ENCODE measurements at places on chromosomes 1 and 21.

GRCh38 chr1:26689504-26689903, 6.3 kb upstream of the ARID1A start:
- no peak for DNase-seq

- DNase-seq = no peak
These were observed 128.1 kb upstream of the CTTNBP2NL start for GRCh38 chr1:112267929-112268328.

DNA sequence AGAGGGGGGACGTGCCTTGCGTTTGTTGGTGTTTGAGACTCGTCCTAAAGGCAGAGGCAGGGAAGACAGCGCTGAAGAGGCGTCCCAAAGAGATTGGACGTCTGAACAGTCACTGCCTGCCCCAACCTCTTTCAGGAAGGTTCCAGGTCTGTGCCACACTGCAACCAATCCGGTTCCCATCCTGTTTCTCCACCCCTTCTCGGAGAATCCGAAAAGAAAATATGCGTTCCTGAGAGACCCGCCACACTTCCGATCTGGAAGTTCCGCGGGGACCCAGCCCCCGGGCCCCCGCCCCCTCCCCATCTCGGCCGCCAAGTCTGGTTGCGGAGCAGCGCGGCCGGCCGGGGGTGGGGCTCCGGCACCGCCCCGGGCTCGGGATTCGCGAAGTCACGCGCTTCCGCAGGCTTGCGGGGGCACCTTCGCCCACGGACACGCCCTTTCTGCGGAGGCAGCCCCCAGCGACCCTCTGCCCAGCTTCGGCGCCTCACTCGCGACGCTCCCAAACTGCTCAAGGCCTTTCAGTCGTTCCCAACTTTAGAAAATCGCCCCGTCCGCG, 124.5 kb upstream of the DPYD start:
- peak; percentile 25 for DNase-seq

GRCh38 chr1:41461790-41462679, 22.4 kb downstream of the EDN2 start:
- DNase-seq = no peak

- DNase-seq = peak; percentile 87
These were observed 94.8 kb upstream of the SGIP1 start for GRCh38 chr1:66439031-66439740.

DNA sequence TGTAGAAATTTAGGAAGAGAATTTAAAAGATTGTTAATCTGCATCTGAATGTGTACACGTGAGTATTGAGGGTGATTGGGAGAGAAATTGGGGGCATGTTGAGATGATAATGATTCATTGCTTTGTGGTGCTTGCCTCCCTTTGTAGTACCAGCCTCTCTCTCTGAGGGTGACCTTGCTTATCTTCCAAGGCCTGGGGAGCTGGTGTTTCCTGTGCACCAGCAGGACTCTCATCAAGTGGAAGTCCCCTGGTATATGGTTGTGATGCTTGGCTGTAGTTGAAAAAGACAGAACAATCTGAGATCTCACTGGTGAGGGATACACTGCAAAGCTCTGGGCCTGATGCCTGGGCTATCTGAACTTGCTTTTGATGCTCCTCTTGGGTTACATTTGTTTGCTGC, 4.0 kb downstream of the TCHHL1 start:
- peak; percentile 82 for DNase-seq

DNA sequence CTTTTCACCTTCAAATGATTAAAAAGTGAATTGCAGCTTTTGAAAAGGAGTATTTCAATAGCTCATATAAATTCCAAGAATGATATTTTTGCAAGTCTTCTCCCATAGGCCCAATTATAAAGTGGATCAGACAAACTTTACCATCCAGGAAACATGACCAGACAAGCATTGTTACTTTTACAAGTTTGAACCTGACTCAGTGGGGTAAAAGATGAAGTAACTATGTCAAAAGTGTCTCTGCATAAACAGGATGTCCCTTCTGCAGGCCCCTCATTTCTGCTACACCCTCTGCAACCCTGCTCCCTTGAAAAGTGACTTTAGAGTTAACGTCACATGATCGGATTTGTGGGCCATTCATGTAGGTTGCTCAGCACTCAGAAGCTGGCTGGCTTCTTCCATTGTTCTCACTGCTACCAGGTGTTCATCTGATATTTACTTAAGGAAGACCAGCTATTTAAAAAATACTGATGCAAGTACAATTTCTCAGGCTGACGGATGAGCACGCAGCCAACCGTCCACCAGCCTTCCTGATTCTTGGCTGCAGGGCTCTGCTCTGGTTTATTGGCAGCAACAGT, 32.3 kb downstream of the URB1 start:
- no peak for DNase-seq

DNA sequence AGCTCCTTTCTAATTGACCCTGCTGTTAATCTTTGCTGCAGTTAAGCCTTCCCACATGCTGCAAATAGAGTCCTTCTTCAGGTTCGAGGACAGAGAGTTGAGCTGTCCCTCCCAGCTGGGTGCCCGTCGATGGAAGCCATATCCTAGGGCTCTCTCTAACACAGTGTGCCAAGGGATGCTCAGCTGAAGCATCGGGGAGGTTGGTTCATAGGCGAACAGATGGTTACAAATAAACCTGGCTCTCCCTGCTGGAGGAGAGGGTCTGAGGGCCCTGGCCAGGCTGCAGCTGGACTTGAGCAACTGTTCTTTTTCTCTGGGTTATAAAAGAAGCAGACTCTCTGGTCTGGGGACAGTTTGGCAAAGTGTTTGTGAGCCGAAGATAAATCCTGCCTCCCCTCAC, 120.3 kb upstream of the C8B start:
- no peak for DNase-seq

DNA sequence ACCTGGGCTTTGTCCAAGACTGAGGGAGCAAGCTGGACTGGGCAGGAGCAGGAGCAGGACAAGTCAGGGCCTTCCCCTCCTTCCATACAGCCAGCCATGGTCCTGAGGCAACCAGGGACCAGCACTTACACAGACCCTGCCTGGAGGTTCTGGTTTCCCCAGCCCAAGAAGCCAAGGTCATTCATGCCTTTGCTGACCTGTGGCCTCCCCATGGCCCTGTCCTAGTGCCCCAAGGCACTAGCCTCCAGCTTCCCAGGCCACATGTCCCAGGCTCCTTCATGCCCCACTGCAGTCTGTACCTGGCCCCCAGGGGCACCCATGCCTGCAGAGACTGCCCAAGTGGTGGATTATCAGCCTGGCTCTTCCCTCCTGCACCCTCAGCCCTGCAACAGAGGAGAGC, 243.9 kb downstream of the TOMM20 start:
- no peak for DNase-seq

DNA sequence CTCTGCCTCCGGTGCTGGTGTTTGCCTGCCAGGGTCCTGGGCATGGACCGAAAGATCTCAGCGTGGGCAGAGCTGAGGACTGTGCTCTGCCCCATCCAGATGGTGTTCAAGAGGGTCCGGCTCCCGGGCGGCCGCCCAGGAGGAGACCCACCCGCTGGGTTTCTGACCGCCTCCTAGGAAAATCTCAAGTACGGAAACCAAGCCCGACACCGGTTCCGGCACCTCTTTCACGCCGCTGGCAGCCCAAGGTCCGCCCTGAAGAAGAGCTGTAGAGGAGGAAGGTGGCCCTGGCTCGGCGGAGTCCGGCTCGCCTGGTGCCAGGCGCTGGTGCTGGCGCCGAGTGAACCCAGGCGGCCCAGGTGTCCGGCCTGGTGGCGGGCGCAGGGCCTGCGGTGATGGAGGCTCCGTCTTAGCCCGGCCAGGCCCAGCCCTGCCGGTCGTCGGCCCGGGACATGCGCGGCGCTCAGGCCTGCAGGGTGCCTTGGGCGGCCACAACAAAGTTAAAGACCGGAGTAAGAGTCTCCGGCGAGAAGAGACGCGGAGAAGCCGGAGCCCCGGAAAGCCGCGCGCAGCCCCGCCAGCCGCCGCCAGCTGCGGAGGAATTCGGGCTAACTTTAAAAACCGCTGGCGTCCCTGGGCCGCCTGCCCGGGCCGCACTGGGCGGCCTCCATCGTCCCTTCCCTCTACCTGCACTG, 1.5 kb downstream of the GRIK3 start:
- DNase-seq = no peak

GRCh38 chr1:143694085-143694484, 277.7 kb downstream of the FAM72C start:
- no peak for DNase-seq

DNA sequence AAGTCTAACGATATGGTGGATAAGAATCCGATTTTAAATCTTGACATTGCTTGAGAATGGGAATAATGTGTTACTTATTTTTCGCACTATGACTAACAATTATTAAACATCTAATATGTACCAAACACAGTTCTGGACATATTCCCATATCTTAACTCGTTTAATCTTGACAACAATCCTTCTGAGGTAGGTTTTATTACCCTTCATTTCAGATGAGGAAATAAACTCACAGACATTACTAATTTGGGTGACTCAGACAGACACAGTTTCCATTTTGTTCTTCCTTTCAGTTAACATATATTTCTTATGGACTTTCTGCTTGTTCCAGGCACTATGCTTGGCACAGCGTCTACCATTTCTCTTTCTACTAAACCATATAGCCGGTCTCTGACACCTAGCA, 244.8 kb downstream of the SMYD3 start:
- DNase-seq = no peak

GRCh38 chr21:46017695-46018094, 36.1 kb downstream of the COL6A1 start:
- no peak for DNase-seq

GRCh38 chr1:214469290-214469689, 82.1 kb downstream of the PTPN14 start:
- no peak for DNase-seq

DNA sequence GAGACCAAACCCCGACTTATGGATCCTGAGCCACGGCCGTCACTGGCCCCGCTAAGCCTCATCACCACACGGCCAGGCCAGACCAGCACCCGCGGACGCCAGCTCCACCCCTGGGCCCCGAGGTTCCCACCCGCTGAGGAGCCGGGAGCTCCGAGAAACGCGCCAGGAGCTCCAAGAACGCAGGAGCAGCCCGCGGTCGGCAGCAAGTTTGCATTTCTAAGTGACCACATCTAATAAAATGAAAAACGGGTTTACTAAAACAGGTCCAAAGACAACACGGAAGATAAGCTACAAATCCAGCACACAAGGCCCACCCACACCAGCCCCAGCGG, 8.1 kb upstream of the C1QTNF12 start:
- DNase-seq = no peak

GRCh38 chr21:35399706-35400105, 350.6 kb upstream of the RUNX1 start:
- no peak for DNase-seq

GRCh38 chr1:88648706-88649105, 35.4 kb upstream of the PKN2 start:
- no peak for DNase-seq

GRCh38 chr1:58746757-58747156, 37.1 kb downstream of the JUN start:
- no peak for DNase-seq

DNA sequence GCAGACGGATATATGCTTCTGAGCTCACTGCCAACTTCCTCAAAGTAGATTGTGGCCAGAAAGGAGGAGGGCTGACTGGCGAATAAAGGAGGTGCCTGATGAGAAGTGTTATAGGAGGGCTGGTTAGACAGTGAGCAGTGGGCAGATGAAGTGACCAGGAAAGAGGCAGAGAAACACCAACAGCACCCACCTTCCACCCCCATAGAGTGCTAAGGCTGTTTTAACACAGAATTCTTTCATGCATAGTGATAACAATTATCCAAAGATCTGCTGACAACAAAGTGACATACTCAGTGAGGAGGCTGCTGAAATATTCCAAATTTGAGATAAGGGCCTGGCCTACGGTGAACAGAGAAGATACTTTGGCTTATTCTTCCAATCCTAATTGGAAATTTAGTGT, 21.2 kb upstream of the MTR start:
- peak; percentile 50 for DNase-seq

- DNase-seq = peak; percentile 64
These were observed 37.4 kb downstream of the AGPAT3 start for GRCh38 chr21:43902441-43902840.

- DNase-seq = peak; percentile 92
These were observed 1.3 kb downstream of the POU2F1 start for GRCh38 chr1:167221738-167222610.

GRCh38 chr21:28624626-28625025, 368.1 kb downstream of the LTN1 start:
- DNase-seq = no peak

- peak; percentile 52 for DNase-seq
These were observed 43.1 kb downstream of the SCP2 start for GRCh38 chr1:52970149-52970548.

DNA sequence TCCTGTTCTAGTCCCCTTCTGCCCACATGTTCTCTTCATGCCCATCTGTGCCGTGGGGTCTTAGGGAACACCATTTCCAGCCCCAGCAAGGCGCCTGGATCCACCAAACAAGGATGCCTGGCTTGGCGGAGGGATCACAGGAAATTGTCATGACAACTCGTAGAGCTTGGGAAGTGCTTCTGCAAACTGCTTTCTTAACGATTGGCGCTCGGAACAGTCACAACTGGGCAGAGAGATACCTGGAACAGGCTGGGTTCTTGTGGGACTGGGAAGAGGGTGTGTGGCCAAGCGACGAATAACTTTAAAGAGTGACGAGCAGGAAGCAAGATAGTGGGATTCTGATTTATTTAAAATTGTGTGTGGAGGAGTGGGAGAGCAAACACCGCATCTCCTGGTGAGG, 329.8 kb downstream of the RPS6KC1 start:
- no peak for DNase-seq

GRCh38 chr1:215682232-215682631, 115.1 kb downstream of the KCTD3 start:
- DNase-seq = no peak

- no peak for DNase-seq
These were observed 39.4 kb downstream of the TRAPPC10 start for GRCh38 chr21:44051462-44051941.

- peak; percentile 76 for DNase-seq
These were observed 16.2 kb downstream of the PLEKHO1 start for GRCh38 chr1:150165622-150166612.

DNA sequence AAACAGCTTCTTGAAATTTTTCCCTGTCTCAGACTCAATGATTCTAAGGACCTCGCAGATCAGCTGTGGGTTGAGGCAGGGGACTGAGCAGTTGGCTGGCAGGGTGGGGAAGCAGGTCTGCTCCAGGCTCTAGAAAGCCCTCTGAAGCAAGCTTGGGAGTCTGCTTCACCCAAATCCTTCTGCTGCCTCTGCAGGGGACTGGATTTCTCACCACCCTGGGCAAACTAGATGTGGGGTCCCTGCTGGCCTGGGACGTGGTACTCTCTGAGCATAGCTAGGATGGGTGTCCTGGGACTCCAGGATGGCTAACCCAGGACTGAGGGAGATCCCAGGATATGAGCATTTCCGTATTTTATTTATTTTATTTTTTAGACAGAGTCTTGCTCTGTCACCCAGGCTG, 89.3 kb downstream of the LAMC2 start:
- DNase-seq = no peak

- no peak for DNase-seq
These were observed 100.1 kb downstream of the RUSC1 start for GRCh38 chr1:155420788-155421187.

DNA sequence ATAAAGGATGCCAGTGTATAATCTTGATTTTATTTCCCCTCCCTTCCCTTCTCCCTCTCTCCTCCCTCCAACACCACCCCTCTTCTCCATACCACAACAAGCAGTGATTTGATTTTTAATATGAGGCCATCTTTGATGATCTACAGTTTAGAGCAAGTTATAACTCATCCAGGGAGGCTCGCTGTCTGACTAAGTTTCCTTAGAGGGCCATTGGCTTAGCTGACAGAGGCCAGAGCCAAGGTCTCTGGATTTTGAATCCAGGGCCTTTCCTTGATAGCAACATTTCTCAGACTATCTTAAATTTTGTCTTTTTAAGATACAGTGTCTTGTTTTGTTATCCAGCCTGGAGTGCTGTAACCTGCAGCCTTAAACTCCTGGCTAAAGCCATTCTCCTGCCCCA, 431.0 kb upstream of the USP24 start:
- DNase-seq = no peak

GRCh38 chr1:63557365-63557987, 34.2 kb downstream of the EFCAB7 start:
- DNase-seq = peak; percentile 75

Data from hematopoietic multipotent progenitor cell treated with erythropoietin and hydrocortisone succinate and interleukin-3 and kit ligand, for 4 days (in vitro differentiated cells).